ENCODE measurements at places on chromosomes 4 and X.

DNA sequence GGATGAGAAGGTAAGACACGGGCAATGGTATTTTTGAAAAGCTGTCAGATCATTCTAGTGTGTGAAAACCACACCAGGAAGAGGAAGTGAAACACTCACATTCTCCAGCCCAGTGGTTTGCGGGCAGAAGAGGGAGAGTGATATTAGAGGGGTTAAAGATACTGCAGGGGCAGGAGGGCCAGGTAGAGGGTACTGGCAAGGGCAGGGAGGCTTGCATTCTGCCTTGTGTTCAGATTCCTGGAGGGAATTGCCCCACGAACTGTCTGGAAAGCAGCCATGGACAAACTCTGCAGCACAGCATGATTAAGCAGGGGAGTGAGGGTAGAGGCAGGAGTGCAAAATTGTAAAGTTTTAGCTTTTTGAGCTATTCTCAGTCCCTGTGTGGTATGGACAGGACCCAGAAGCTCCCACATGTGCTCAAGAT lies 30.9 kb downstream of the NIPAL1 start:
- peak; percentile 8 for DNase-seq

DNA sequence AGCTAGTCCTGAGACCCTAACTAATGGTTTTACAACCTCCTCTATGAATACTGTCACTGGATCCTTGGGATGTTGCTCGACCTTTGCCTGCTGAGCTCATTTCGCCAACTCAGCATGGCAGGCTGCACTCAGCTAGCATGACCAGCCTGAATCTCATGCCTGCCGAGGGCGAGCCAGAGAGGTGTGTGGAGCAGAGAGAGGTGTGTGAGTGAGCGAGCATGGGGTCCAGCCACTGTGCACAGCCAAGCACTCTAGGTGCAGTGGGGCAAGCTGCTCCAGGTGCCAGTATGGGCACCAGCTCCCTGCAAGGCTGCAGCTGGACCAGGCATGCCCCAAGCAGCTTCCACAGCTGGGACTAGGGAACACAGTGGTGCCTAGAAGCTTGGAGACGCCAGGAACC lies 410.9 kb downstream of the PCDH10 start:
- DNase-seq: no peak

DNA sequence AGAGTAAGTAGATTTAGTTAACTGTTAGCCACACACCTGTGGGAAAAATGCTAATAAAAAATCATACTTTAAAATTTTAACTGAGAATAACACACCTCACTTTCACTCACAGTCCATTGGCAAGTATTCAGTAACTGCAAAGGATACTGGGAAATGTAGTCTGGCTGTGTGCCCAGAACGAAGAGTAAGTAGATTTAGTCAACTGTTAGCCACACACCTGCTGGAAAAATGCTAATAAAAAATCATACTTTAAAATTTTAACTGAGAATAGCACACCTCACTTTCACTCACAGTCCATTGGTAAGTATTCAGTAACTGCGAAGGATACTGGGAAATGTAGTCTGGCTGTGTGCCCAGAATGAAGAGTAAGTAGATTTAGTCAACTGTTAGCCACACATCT lies 178.4 kb upstream of the NWD2 start:
- no peak for DNase-seq

DNA sequence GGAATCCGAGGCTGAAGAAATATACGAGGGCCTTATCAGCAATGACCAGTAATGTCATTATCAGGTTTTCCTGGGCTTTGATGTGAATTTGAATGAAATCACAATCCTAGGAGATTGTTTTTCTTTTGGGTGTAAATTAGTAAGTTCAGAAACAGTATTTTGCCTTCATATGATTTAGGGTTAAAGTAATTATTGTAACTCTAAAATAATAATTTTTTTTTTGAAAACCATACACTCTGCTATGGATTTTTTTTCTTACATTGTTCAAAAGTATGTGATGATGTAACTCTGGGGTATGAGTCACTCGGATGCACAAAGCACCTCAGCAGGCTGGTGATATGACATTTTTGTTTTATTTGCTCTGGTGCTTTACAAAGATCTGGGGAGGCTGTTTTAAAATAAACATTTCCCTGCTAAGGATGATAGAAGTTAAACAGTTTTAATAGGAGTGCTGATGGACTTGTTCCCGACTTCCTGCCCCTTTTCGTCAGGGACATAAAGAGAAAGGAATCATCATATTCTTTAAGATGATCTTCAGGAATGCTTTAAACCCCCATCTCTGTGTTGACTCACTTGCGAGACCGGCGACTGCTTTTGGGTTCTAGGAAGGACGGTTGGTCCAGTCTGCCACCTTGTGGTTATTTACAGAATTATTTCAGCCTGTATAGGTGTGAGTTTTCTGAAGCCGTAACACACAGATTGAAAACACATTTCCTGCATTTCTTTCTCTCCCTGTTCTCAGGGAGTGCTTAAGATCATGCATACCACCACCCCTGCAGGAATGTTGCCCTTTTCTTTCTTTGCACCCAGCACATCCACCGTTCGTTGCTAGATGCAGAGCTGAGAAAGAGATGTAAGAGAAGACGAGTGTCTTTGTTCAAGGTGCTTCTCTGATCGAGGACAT lies 72.5 kb downstream of the RAPGEF2 start:
- DNase-seq: peak; percentile 56

DNA sequence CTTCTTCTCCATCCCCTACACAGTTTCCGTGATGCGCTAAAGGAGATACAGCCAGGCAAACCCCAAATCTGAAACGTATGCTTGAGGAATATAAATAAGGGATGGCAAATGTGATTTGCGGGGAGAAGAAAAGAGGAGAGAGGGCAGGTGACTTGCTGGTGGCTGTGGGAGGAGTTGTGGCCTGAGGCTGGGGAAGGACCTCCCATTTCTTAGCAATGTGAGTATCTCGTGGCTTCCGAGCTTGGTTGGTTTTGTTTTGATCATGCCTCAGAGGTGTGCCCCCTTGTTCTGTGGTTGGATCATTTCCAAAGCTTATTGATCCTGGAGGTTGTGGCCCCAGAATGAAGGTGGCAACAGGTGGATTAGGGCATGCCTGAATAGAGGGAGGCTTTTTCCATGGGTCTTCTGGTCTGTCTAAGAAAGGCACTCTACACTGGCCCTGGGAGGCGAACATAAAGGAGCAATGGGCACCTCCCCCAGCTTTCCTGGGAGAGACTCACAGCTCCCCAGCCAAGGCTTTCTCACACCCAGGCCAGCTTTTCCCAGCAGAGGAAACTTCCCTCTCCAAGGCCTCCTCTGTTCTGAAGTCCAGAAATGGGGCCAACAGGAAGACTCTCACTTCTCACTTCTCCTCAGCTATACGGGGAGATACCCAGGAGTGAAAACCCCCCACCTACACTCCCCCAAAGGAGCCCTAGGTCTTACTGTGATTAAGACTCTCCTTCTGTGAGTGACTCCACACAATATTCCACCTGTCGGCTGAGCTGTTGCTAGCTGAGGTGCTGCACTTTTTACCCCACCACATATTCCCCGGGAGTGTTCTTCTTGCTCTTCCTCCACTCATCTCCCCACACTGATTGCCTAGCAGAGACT lies 40.0 kb downstream of the C4orf51 start:
- DNase-seq: peak; percentile 43

DNA sequence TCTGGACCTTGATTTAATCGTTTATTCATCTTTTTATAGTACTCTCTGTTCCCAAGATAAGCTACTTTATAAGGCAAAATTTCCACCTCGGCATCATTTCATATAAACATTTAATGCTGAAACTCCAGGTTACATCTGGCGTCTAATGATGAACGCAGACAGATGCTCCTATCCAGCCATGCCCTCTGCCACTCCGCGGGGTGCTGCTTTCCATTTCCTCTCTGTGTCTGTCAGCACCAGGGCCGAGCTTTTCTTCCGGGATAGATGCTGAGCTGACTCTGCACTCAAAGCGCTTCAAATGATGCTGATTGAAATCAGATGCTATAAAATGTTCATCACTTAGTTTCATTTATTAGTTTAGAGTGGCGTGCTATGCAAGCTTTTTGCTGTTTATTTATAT lies 80.5 kb upstream of the HELT start:
- DNase-seq: no peak

All from inflammatory macrophage treated with lipopolysaccharide for 1 hour (primary cell).